Activated CD8-positive, alpha-beta T cell treated with anti-CD3 and anti-CD28 coated beads, Interleukin-2, amount 10 ng/mL, durations not matched to agents 7 days and 5 days (primary cell): ENCODE measurements at places on chromosomes 16 and 17.
A peak's percentile ranks its signal among the peaks of the same experiment; 100 is the strongest.

- no peak for DNase-seq
- no peak overlapping the region for H3K27ac ChIP-seq
- H3K4me1 ChIP-seq, result no peaks in the 10 kb centered on the region
- no peaks in the 10 kb centered on the region for H3K27me3 ChIP-seq
- H3K36me3 ChIP-seq, result peaks cover 2% of the 10 kb centered on the region
- no peak overlapping the region for H3K4me3 ChIP-seq
These were observed 11.9 kb downstream of the C16orf86 start for GRCh38 chr16:67678354-67679023.

- no peaks in the 10 kb centered on the region for H3K36me3 ChIP-seq
- no peak overlapping the region for H3K4me3 ChIP-seq
- H3K27me3 ChIP-seq, result no peaks in the 10 kb centered on the region
These were observed 10.4 kb downstream of the CARD14 start for GRCh38 chr17:80180192-80180591.

DNA sequence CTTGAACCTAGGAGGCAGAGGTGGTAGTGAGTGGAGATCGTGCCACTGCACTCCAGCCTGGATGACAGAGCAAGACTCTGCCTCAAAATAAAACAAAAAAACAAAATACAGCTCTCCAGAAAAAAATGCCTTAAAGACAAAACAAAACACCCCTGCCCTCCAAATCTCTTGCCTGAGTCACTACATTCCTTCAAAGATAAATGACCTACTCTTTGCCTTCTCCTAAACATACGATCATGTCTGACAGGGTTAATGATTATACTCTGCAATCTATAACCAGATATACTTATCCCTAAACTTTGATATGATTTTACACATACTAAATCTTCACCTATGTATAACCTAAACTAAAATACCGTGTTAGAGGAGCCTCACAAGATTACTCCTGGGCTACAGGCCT lies 1.4 kb upstream of the SETD6 start:
- peaks cover 22% of the 10 kb centered on the region for H3K36me3 ChIP-seq
- H3K4me1 ChIP-seq, result peaks cover 30% of the 10 kb centered on the region
- no peak for DNase-seq
- H3K27me3 ChIP-seq, result no peaks in the 10 kb centered on the region
- no peak overlapping the region for H3K27ac ChIP-seq

DNA sequence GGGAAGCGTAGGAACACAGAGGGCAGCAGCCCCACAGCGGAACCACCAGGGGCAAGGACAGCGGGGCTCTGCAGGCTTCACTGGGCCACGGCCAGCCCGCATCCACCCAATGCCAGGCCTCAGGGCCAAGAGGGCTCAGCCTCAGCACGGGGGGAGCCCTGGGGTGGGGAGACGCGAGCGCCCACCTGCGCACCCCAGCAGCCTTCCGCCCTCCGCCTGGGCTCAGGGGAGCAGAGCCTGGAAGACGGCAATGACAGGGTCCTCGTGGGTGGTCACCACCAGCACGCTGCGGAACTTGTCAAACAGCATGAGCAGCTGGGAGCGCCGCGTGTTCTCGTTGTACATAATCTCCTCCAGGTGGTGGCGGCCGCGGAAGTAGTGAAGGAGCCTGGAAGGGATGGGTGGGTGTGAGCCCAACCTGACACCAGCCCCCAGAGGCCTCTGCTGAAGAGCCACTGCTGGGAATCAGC lies 8.5 kb downstream of the MPG start:
- DNase-seq, result no peak
- peaks cover 35% of the 10 kb centered on the region for H3K4me1 ChIP-seq
- peak overlapping the region; percentile 71 for H3K27ac ChIP-seq
- no peak overlapping the region for H3K4me3 ChIP-seq
- H3K27me3 ChIP-seq, result no peaks in the 10 kb centered on the region
- H3K36me3 ChIP-seq, result peaks cover 32% of the 10 kb centered on the region

DNA sequence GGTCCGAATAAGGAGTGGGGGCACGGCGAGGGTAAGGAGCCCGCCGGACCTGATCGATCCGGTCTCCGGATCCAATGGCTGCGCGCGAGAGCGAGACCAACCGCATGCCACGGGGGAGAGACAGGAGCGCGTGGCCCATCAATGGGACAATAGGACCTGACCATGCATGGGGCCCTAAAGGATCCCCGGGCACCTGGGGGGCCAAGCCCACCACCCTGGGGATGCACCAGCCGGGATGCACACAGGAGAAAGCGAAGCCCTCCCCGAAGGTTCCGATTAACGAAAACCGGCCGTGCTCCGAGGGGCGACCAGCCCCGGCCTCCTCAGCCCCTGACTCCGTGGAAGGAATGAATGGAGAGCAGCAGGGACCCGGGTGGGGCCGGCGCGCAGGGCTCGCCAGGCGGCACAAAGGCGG lies 525 bp downstream of the JPT1 start:
- H3K27ac ChIP-seq, result peak overlapping the region; percentile 92
- peaks cover 27% of the 10 kb centered on the region for H3K36me3 ChIP-seq
- peak; percentile 49 for DNase-seq
- peaks cover 37% of the 10 kb centered on the region for H3K4me1 ChIP-seq
- peak overlapping the region; percentile 96 for H3K4me3 ChIP-seq
- no peaks in the 10 kb centered on the region for H3K27me3 ChIP-seq

DNA sequence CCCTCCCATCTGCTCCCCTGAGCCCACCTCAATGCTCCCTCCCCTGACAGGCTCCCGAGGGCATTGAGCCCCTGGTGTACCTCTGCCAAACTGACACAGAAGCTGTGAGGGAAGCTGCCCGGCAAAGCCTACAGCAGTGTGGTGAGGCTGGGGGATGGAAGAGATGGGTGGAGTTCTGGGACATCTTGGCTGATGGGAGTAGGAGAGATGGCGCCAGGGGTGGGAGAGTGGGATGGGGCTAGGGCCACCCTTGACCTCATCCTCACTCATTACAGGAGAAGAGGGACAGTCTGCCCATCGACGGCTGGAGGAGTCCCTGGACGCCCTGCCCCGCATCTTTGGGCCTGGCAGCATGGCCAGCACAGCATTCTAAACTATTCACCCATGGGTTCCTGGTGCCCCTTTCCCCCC lies 16.2 kb upstream of the CTCF start:
- DNase-seq, result no peak
- no peaks in the 10 kb centered on the region for H3K27me3 ChIP-seq
- H3K27ac ChIP-seq, result peak overlapping the region; percentile 99
- H3K4me3 ChIP-seq, result no peak overlapping the region
- peaks cover 10% of the 10 kb centered on the region for H3K36me3 ChIP-seq

GRCh38 chr17:20097330-20097729 lies 88.2 kb downstream of the SPECC1 start:
- no peak overlapping the region for H3K27ac ChIP-seq
- H3K4me3 ChIP-seq, result no peak overlapping the region
- H3K27me3 ChIP-seq, result peaks cover 4% of the 10 kb centered on the region
- DNase-seq, result no peak
- no peaks in the 10 kb centered on the region for H3K4me1 ChIP-seq
- H3K36me3 ChIP-seq, result no peaks in the 10 kb centered on the region

GRCh38 chr17:77596491-77597417 lies 361.7 kb upstream of the TNRC6C start:
- no peak overlapping the region for H3K4me3 ChIP-seq
- peaks cover 32% of the 10 kb centered on the region for H3K4me1 ChIP-seq
- H3K36me3 ChIP-seq, result no peaks in the 10 kb centered on the region
- H3K27me3 ChIP-seq, result peaks cover 55% of the 10 kb centered on the region
- DNase-seq, result no peak

GRCh38 chr16:79997257-79997656 lies 396.7 kb upstream of the MAF start:
- no peak overlapping the region for H3K27ac ChIP-seq
- H3K4me1 ChIP-seq, result no peaks in the 10 kb centered on the region
- no peaks in the 10 kb centered on the region for H3K27me3 ChIP-seq
- H3K4me3 ChIP-seq, result no peak overlapping the region
- no peak for DNase-seq

DNA sequence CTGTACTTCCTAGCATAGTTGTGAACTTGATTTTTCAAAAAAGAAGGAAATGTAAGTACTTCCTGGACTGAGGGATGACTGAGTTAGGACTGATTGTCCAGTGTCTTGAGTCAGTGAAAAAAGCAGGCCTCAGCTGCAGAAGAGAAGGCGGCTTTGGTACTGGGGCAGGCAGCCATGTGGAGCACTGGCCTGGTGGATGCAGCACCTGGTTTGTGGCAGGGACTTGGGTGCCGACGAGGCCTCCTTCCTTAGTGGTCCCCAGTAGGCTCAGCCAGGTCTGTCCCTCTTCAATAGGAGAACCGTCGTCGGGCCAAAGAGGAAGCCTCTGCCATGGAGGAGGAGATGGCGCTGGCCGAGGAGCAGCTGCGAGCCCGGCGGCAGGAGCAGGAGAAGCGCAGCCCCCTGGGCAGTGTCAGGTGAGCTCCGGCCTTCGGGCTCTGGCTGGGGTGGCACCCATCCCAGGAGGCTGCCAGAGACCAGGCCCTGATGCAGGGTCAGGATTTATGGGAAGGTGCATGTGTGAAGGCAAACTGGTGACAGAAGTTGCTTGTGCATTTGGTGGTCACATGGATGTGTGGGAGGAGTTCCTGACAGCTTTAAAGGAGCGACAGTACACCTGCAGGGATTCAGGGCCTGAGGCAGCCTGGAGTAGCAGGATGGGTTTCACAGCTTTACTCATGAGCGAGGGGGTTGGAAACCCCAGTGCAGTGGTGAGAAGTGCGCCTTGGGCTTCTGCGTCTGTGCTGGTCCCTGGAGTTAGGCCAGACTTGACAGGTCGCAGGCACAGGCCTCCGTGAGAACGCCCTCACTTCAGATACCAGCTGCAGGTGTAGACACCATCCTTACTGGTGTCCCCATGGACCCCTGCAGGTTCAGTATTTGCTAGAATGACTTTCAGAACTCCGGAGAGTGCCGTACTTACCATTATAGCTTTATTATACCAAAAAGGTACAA lies 17.3 kb downstream of the DHX38 start:
- peaks cover 50% of the 10 kb centered on the region for H3K36me3 ChIP-seq
- DNase-seq, result no peak
- no peak overlapping the region for H3K4me3 ChIP-seq
- no peaks in the 10 kb centered on the region for H3K4me1 ChIP-seq
- H3K27me3 ChIP-seq, result no peaks in the 10 kb centered on the region
